ENCODE measurements at places on chromosomes 1 and 21.
A peak's percentile ranks its signal among the peaks of the same experiment; 100 is the strongest.

GRCh38 chr1:19096990-19097389 is 113.1 kb downstream of the UBR4 start:
- DNase-seq, result no peak

GRCh38 chr1:6175411-6175828 is 4.7 kb downstream of the CHD5 start:
- no peak for DNase-seq

DNA sequence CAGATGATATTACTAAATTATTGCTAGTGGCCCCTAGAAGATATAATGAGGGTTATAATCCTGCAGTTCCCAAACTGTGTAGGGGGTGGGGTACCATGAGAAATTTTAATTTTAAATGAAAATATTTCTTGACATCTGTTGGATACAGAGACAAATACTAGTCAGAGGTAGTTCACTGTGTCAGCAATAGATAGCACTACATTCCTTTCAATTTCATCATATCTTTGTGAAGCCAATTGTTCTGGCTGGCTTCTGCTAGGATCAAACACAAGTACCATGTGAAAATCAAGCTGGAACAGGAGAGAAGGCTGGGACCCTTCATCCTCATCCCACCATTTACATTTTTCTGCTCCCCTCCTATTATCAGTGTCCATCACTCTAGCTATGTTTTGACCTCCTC is 208.1 kb downstream of the USH2A start:
- no peak for DNase-seq

GRCh38 chr21:42360317-42360716 is 6.0 kb downstream of the TFF1 start:
- DNase-seq, result no peak

GRCh38 chr1:248923352-248924338 is 17.6 kb downstream of the PGBD2 start:
- DNase-seq, result no peak

DNA sequence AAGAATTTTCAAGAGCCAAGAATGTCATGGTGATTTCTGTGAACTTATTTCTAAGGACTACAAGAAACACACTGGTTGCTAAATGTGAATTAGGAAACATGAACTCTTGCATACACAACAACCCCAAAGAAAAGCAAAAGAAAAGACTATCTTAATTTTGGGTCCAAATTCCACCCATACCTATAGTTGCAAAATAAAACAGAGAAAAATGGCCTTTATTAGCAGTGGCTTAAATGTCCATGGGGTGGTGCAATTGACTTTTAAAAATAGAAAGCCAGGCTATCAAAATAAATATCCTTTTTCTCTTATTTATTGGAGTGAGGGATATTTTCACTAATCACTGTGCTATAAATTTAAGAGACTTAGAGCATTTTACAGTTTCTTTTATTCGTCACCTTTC is 80.9 kb upstream of the DPYD start:
- no peak for DNase-seq

DNA sequence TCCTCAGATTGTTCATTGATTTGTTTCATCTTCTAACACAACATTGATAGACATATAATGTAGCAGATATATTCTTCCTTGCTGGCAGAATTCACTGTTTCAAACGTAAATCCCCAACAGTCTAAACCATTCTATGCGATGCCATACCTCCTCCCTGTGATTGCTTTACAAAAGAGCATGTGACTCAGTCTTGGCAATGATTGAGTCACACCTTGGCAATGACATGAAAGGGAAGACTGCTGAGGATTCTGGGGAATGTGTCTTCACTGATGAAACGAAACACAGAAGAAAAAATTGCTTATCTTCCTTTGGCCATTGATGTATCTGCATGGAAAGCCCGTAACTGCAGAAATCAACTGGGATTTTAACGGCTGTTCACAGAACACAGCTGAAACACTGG is 409.6 kb upstream of the ZRANB2 start:
- DNase-seq, result no peak

- peak; percentile 80 for DNase-seq
These were observed 36.4 kb upstream of the JAK1 start for GRCh38 chr1:65002508-65003315.

GRCh38 chr1:4076346-4076745 is 176.3 kb upstream of the C1orf174 start:
- no peak for DNase-seq

DNA sequence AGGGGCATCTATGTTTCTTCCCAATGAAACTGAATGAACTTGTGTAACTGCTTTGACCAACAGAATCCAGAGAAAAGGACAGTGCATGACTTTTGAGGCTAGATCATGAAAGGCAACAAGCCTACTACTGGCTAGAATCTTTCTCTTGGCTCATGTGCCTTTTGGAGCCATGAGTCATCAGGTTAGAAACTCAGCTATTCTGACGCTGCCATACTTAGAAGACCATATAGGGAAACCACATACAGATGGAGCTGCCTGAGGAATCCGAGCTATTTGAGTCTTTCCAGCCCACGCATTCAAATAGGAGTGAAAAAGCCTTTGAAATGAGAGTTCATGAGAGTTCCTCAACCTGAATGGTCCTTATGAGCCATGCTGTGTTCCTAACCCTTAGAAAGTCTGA is 738.5 kb upstream of the CHRM3 start:
- no peak for DNase-seq

DNA sequence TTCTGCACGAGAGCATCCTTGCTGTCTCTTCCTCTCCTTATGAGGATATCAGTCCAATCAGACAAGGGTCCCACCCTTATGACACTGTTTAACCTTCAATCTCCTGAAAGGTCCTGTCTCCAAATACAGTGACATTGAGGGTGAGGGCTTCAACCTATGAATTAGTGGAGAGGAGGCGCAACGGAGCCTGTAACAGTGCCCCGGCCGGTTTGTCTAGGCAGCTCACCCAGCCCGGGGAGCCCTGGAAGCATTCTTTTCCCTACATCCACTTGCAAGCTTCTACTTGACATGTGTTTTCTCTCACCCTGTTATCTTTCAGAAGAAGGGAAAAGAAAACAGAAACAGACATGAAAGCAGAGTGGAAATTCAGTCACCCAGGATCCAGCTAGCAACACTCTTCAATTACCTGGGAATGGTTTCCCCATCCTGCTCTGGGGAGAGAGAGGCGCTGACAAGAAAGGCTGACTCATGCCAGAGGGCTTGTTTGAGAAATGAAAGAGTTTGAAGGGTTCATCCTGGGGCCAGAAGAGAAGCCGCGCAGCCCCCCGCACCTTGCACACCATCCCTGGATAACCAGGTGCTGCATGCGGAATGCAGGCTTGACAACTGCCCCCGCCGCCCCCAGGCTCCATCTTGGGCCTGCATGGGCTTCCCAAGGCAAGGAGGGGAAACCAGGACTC is 394.9 kb downstream of the NPHP4 start:
- no peak for DNase-seq

DNA sequence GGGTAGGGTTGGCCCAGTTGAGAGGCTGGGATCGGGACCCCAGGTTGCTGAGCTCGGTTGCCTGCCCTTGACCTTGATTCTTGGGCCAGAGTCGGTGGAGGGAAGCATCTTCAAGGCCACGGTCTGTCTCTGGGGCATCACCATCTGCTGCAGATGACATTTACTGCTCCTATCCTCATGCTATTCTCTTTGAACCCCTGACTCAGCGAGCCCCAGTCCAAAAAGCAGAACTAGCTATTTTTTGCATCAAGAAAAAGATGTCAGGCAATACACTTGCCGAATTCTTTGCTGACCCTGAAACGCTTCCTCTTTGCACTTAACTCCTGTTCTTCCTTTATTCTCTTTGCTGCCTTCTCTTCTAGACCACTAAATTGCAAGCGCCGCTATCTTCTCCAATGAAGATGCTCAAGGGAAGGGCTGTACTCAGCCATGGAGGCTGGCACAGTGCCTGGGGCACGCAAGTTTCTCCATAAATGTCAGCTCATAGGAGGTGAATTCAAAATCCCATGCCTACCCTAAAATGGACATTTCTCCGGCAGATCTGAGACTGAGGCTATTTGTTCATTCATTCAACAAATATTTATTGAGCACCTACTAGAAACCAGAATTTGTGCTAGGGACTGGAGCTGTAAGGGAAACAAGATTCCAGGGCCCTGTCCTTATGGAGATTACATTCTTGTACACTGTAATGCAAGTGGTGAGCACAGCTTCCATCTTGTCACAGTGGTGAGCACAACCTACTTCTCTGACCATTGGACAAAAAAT is 20.5 kb upstream of the CAPZB start:
- DNase-seq, result peak; percentile 57

DNA sequence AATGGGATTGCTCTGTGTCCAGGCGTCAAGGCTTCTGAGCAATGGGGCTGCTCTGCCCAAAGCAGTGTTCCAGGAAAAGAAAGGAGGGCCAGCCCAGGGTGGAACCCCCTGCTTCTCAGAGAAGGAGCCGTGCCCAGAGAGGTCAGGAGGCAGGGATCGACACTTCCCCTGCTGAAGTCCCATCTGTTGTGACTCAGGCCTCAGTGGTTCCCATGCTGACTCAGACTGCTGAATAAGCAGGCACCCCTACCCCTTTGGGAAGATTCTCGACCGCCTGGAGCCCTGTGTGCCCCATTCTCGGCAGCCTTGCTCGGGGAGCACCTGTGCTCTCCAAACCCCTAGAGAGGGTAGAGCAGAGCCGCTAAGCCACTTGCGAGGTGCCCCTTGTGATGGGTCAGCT is 23.9 kb downstream of the PKP1 start:
- DNase-seq, result no peak

GRCh38 chr1:239786464-239786863 is 305.2 kb upstream of the FMN2 start:
- DNase-seq, result no peak

- no peak for DNase-seq
These were observed 15.1 kb upstream of the DPH5 start for GRCh38 chr1:101040666-101041065.

DNA sequence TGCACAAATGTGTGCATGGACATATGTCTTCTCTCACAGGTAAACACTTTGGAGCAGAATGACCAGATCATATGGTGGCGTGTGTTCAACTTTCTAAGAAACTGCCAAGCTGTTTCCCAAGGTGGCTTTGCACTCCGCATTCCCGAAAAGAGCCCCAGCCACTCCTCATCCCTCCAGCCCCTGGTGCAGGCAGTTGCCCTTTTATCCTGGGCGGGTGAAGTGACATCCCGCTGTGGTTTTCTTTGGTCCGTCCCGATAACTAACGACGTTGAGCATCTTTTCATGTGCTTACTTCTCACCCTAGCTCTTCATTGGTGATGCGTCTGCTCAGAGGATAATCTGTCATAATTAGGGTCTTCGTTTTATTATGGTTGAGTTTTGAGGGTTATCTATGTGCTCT is 612.5 kb downstream of the MATN1 start:
- no peak for DNase-seq

GRCh38 chr1:183632964-183633363 is 2.6 kb downstream of the ARPC5 start:
- no peak for DNase-seq

GRCh38 chr1:183281039-183281438 is 95.0 kb downstream of the LAMC2 start:
- no peak for DNase-seq

DNA sequence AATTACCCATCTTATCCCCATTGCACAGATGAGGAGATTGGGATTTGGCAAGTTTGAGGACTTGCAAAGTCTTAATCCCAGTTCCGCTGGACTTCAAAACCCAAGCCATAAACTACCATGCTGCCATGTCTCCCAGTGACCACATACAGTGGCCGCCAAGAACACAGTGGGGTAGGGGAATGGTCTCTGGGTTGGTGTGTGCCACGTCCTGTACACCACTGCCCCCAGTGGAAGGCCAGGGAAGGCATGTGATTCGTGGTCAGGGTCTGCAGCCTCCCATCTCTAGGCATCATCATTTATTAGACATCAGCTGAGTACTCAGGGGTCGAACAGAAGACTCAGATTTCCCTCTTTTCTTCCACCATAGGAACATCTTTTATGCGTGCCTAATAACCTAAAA is 76.0 kb downstream of the MAN1C1 start:
- DNase-seq, result no peak

GRCh38 chr1:15026117-15026489 is 127.4 kb upstream of the TMEM51 start:
- no peak for DNase-seq

GRCh38 chr1:117068580-117068979 is 8.5 kb downstream of the TTF2 start:
- DNase-seq, result no peak

GRCh38 chr1:178713259-178713658 is 11.8 kb upstream of the RALGPS2 start:
- DNase-seq, result no peak

DNA sequence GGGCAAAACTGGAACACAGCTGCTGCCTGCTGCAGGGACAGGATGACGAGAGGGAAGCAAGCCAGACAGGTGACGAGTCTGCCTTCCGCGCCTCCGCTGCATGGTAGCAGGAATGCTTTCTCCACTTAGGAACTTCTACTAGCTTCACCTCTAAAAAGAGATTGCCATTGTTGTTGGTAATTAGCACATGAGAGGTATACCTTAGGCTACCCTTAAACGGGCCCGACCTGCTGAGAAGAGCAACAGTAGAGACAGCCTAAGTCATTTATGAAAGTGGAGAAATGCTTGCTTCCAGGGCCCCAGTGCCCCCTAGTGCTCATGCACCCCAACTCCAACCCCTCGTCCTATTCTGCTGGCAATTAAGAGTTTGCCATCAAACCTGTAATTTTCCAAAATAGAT is 96.9 kb upstream of the AKT3 start:
- no peak for DNase-seq

GRCh38 chr1:43402089-43402865 is 12.6 kb downstream of the SZT2 start:
- no peak for DNase-seq

DNA sequence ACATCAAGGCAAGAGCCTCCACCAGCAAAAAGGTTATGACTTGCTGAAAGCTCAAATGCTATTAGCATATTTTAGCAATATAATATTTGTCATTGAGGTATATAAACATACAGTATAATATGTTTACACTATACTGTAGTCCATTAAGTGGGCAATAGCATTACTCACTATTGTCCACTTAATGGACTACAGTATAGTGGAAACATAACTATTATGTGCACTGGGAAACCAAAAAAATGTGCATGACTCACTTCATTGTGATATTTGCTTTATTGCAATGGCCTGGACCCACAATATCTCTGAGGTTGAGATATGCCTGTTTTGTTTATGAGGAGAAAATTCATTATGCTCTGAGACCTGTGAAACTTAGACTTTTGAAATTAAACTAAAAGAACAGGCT is 300.0 kb downstream of the BARHL2 start:
- DNase-seq, result no peak

GRCh38 chr21:26007951-26008498 is 162.5 kb downstream of the APP start:
- DNase-seq, result no peak

DNA sequence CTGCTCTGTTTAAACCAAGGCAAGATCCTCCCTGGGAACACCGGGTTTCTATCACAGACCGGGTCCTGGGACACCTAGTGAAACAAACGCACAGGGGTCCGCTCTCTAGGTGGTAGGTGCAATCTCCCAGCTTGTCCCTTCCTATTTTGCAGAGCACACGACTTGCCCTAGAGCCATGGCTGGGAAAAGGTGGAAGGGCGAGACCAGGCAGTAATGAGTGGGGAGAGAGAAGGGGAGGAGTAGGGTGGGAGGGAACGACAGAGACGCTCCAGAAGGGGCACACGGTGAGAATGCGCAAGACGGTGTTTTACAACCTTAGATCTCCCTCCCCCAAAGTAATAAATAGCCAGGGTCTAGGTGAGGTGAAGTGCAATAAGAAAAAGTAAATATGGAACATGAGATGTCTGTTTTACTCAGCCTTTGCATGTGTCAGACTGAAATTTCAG is 9.3 kb upstream of the ARHGAP29 start:
- DNase-seq, result no peak

Data from CD4-positive, alpha-beta T cell treated with Interleukin-15 for 1 hour (primary cell).